ENCODE measurements at places on chromosomes 4 and X. TPM values are rescaled to one million over a fixed set of nuclear protein-coding genes. Genes with fewer than 3 reads are reported as not detected.

DNA sequence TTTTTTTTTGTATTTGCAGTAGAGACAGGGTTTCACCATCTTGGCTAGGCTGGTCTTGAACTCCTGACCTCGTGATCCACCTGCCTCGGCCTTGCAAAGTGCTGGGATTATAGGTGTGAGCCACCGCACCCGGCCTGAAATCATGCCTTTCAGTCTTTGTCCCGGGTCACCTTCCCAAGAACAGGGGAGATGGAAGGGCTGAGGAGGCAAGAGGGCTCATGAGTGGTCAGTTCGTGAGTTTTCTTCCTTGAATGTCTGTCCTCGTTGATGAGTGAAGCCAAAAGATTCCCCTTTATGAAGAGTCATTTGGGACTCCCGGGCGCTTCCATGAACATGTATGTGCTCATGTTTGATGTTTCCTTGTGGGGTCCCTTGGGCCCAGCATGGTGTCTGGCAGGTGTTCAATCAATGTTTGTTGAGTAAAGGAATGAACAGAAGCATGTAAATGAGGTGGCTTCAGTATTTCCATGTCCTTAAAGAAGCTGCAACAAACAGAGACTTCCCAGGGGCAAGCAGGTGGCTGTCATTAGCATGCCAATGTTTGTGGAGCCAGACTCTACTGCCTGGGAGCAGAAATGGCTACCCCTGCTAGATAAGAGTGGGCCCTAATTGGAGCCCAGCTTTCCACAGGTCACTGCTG, 3.4 kb upstream of the SEPTIN6 start:
- no peak for ATAC-seq

DNA sequence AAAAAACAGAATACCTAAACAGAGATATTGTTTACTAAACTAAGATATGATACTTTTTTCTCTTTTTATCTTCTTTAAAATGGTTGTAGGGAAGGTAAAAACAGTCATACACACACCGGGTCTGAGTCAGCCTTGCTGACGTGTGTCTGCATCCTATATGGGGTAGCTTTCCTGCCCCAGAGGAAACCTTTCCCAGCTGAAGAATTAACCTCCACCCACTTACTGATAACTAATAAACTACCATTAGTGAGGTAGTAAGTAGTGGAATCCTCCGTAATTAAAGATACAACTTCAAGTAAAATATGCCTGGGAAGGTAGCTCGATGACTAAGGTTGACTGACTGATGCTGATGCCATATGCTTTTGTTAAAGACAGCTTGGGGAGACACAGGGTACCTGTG, 312.2 kb downstream of the DCTD start:
- ATAC-seq: no peak

DNA sequence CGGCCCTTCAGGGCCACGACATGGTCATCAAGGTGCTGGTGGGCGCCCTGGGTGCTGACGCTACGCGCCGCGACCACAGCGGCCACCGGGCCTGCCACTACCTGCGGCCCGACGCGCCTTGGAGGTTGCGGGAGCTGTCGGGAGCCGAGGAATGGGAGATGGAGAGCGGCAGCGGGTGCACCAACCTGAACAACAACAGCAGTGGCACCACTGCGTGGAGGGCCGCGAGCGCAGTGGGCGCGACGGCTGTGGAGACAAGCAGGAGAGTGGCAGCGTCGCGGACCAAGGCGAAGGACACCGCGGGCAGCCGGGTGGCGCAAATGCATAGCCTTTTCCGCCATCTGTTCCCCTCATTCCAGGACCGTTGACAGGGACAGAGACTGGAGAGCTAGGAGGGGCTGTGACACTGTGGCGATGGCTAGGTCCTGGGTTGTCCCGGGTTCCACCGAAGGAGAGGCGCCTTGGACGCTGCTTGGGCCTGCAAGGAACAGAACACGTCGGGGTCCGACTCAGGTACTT, 919 bp downstream of the SOWAHD start:
- no peak for ATAC-seq

GRCh38 chrX:16528620-16529019, 121.3 kb upstream of the S100G start:
- ATAC-seq: peak; percentile 90

GRCh38 chr4:8644966-8645752, 52.6 kb downstream of the CPZ start:
- no peak for ATAC-seq

GRCh38 chr4:85901500-85901899, 426.6 kb downstream of the ARHGAP24 start:
- no peak for ATAC-seq

DNA sequence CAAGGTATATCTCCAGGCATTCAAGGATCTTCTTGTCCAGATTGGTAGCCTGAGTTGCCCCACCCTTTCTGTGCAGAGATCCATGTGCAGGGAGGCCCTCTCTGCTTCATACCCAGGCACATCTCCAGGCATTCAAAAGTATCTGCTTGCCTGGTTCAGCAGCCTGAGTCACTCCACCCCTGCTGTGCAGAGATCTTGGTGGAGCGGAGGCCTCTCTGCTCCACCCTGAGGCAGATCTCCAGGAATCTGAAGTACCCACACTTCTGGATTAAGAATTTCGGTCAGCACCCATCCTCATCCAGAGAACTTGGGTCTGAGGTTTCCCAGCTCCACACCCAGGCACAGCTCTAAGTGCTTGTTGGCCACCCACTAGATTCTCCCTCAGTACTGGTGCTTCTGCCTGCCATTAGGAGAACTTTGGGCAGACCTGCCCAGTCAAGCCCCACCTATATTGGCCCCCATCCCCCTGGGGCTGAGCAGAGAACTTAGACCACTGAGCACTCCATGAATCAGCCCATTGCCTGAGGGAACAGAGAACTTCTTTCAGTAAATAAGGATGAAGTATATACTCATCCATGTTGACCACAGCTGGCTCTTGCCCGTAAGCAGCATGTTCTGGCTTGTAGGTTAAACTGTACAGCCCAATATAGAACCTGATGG, 199.5 kb upstream of the ZCCHC13 start:
- ATAC-seq: no peak

- ATAC-seq: no peak
These were observed 33.7 kb downstream of the AFF1 start for GRCh38 chr4:86968547-86968946.

- ATAC-seq: no peak
These were observed 156.5 kb upstream of the ATP6AP2 start for GRCh38 chrX:40424259-40424658.

- ATAC-seq: no peak
These were observed 538.2 kb downstream of the DMD start for GRCh38 chrX:32673193-32673592.

DNA sequence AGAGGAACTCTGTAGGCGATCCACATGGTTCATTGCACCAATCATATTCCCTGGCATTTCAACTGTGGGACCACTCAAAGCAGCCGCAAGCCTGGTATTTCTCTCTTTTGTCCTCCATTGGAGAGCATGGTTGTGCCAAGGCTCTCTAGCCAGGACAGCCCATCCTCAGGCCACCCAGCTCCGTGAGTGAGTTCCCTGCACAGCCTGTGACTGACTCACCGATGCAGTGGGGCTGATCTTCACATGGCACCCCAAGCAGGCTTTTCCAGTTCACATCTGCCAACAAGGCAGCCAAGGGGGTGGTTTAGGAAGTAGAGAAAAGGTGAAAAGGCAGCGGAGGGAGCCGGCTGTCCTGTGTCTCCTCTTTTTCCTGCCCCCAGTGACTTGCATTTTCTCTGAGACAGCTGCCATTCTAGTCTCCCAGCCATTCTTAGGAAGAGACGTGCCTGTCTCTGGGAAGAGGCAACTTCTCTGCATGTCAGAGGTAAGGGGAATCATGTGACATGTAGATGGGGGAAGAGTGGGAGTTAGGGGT, 69.2 kb downstream of the MID1IP1 start:
- no peak for ATAC-seq

DNA sequence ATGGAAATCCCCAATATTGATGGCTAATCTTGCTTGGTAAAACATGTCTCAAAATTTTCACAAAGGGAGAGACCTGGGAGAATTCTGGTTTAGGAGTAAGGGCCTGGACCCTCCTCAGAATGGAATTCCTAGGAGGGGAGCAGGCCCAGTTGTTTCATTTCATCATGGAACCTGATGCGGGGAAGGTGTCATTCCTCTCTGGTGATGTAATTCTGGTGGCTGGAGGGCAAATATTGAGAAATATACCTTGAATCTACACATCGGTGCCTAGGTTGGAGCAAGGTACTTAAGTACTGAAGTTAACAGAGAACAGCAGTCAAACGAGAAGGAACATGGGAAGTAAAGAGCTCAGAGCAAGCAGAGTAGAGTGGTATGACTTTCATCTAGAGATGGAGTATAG, 23.2 kb upstream of the CCSER1 start:
- ATAC-seq: no peak

DNA sequence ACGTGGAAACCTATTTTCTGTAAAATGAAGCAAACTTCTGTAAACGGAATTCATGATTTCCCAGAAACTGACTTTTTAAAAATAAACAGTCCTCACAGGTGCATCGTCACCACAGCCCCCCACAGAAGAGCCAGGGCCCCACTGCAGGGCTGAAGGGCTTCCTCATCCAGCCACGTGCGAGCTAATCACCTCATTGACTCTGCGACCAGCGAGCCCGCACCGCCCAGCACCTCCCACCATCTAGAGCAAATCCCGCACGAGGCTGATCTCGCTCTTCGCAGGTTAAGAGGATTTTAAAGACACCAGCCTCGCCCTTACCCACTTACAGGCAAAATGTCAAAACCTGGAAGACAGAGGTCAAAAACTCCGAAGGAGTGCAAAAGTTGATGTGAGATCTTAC, 14.8 kb downstream of the PPP2R3B start:
- ATAC-seq: no peak

- ATAC-seq: no peak
These were observed 396.4 kb downstream of the GRIA2 start for GRCh38 chr4:157616741-157617472.

DNA sequence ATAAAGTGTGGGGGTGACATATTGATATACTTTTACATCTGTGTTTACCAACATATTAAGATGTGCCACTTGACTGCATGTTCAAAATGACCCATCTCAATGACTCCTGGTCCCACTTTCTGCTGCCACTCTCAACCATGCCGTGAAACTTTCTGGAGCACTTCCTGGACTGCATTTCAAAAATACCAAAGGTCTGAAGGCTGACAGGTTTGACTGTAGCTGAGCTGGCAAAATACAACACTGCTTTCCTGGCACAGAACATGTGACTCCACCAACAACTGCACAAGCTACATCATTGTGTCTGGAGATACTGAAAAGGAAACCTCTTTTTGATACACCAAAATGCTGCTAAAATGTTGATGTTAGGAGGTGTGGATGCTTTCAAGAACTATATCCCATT, 184.8 kb downstream of the UNC5C start:
- ATAC-seq: no peak

DNA sequence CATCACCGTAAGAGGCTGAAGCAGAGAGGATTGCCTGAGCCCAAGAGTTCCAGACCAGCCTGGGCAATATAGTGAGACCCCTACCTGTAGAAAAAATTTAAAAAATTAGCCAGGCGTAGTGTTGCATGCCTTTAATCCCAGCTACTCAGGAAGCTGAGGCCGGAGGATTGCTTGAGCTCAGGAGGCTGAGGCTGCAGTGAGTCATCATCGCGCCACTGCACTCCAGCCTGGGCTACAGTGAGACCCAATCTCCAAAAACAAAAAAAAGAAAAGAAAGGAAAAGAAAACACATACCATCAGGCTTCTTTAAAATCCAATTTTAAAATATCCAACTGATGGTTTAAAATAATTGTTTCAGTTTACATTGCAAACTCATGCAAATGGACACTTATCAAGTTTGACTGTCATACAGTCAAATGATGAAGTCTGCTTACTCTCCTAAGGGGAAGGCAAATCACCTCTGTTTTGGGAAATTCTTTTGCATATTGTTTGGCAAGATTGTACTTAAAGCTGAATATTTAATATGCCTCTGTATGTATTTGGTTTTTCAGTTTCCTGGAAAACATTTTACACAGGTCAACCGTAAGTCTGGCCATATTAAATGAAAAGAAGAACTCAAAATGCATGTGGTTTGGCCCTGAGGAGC, 23.7 kb upstream of the TENM3 start:
- no peak for ATAC-seq

DNA sequence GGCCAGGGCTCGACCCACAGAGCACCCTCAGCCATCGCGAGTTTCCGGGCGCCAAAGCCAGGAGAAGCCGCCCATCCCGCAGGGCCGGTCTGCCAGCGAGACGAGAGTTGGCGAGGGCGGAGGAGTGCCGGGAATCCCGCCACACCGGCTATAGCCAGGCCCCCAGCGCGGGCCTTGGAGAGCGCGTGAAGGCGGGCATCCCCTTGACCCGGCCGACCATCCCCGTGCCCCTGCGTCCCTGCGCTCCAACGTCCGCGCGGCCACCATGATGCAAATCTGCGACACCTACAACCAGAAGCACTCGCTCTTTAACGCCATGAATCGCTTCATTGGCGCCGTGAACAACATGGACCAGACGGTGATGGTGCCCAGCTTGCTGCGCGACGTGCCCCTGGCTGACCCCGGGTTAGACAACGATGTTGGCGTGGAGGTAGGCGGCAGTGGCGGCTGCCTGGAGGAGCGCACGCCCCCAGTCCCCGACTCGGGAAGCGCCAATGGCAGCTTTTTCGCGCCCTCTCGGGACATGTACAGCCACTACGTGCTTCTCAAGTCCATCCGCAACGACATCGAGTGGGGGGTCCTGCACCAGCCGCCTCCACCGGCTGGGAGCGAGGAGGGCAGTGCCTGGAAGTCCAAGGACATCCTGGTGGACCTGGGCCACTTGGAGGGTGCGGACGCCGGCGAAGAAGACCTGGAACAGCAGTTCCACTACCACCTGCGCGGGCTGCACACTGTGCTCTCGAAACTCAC, 3.6 kb downstream of the MID1IP1 start:
- peak; percentile 1 for ATAC-seq

GRCh38 chrX:20271186-20271585, 4.5 kb upstream of the RPS6KA3 start:
- no peak for ATAC-seq

GRCh38 chr4:61406677-61407076, 206.6 kb downstream of the ADGRL3 start:
- no peak for ATAC-seq

- no peak for ATAC-seq
These were observed 2110.0 kb downstream of the PCDH7 start for GRCh38 chr4:32830160-32830559.

- ATAC-seq: peak; percentile 78
These were observed 234.8 kb upstream of the JADE1 start for GRCh38 chr4:128574706-128575105.

GRCh38 chr4:119218093-119218492, 5.6 kb downstream of the USP53 start:
- ATAC-seq: no peak

GRCh38 chr4:15694431-15694830, 8.4 kb upstream of the BST1 start:
- no peak for ATAC-seq

The MAGEA2 gene
- not detected for total RNA-seq

The CCDC160 gene
- not detected for total RNA-seq

The RS1 gene
- not detected for total RNA-seq

The RENBP gene
- total RNA-seq: 4.7 TPM

The DAPP1 gene
- total RNA-seq: 52.9 TPM

The GCNA gene
- 10.7 TPM for total RNA-seq

The APBB2 gene
- 3.0 TPM for total RNA-seq

The FAM47B gene
- not detected for total RNA-seq

The HMGB2 gene
- 468 TPM for total RNA-seq

The MAP7D2 gene
- total RNA-seq: 1.2 TPM

The CENPVL3 gene
- not detected for total RNA-seq

The FGFR3 gene
- total RNA-seq: not detected

The TMEM31 gene
- total RNA-seq: not detected

The DUSP21 gene
- not detected for total RNA-seq

The STOX2 gene
- total RNA-seq: not detected
